ENCODE measurements at places on chromosomes 11 and 22.

GRCh38 chr11:30350384-30350783, 27.5 kb downstream of the ARL14EP start:
- no peak for DNase-seq

GRCh38 chr11:46275964-46276641, 1.4 kb upstream of the CREB3L1 start:
- DNase-seq, result no peak

DNA sequence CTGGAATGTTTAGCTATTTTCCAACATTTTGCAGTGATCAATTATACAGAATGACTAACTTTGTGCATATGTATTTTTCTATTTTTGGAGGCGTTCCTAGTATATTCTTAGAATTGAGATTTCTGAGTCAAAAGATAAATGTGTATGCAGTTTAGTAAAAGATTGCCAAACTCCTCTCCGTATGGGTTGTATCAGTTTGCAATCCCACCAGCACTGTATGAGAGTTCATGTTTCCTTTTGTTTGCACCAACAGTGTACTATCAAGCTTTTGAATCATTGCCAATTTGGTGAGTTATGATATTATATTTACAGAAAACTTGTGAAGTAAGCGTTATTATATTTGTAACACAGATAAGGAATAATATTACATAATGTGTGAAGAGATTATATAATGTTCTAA, 658.7 kb downstream of the JRKL start:
- DNase-seq, result no peak

GRCh38 chr11:126317756-126318573, 14.1 kb downstream of the DCPS start:
- no peak for DNase-seq

- DNase-seq, result no peak
Observed at GRCh38 chr11:73193251-73194033, 24.6 kb upstream of the P2RY2 start.

GRCh38 chr22:48433647-48434046, 1394.0 kb downstream of the BRD1 start:
- no peak for DNase-seq

DNA sequence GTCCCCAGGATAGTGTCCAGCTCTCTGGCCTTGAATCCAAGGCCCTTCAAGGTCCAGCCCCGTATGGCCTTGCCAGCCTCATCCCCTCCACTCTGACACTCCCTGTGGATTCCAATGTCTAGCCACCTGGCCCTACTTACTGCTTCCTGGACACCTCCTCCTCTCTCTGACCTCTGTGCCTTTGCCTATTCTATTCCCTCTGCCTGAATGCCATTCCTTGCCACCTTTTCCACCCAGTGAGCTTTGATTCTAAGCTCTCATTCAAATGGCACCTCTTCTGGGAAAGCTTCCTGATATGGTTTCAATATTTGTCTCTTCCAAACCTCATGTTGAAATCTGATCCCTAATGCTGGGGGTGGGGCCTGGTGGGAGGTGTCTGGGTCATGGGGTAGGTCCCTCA, 31.9 kb upstream of the TTLL12 start:
- DNase-seq, result no peak

GRCh38 chr11:117097014-117097388, 1.2 kb downstream of the SIK3 start:
- DNase-seq, result no peak

DNA sequence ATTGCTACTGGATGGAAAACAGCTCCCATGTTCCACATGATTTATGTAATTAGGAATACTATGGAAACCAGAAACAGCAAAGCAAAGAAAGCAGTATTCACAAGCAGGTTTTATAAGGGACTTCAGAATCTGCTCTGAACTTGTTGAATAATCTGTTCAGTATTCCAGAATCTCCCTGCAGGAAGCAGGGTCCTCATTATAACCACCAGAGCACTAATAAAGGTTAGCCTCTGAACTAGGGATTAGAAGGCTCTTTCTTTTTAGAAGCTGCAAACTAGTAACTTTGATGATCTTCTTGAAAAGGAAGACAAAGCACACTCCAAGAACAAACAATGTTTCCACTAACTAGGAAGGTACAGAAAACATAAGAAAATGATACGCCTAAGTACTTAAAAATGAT, 125.8 kb downstream of the DCDC1 start:
- no peak for DNase-seq

- no peak for DNase-seq
Observed at GRCh38 chr22:40388231-40388630, 17.8 kb downstream of the SGSM3 start.

DNA sequence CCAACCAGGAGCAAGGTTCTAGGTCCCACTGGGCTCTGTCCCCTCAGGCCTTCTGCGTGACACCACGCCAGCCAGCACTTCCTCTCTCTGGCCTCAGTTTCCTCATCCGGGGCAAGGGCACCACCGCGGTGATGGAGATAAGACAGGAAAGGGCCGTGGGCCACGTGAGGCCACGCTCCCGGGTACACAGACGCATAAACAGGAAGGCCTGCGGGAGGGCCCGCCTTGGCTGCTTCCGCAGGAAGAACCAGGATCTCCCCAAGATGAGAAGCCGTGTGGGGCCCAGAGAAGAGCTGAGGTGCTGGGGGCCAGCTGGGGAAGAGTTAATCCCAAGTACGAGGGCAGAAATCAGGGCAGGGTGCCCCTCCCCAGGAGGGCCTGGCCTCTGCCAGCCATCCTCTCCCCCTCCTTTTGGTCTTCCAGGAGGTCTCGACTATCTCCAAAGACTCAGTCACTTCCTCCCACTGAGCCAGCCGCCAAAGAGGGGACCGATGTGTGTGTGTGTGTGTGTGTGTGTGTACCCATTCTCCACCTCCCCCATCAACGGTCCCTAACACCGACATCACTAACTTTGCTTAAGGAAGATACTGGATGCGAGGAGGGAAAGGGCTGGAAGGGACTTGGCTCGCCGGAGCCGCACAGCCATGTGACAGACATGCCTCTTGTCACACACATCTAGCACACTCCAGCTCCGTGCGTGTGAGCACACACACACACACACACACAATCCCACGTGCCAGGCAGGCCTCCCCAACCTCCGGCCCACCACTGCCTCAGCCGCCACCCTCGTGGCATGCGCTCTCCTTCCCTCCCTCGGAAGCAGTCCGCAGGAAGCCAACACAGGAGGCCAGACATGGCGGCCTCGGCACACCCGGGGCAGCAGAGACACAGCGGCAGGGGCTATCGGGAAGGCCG, 1.4 kb downstream of the MFNG start:
- no peak for DNase-seq

DNA sequence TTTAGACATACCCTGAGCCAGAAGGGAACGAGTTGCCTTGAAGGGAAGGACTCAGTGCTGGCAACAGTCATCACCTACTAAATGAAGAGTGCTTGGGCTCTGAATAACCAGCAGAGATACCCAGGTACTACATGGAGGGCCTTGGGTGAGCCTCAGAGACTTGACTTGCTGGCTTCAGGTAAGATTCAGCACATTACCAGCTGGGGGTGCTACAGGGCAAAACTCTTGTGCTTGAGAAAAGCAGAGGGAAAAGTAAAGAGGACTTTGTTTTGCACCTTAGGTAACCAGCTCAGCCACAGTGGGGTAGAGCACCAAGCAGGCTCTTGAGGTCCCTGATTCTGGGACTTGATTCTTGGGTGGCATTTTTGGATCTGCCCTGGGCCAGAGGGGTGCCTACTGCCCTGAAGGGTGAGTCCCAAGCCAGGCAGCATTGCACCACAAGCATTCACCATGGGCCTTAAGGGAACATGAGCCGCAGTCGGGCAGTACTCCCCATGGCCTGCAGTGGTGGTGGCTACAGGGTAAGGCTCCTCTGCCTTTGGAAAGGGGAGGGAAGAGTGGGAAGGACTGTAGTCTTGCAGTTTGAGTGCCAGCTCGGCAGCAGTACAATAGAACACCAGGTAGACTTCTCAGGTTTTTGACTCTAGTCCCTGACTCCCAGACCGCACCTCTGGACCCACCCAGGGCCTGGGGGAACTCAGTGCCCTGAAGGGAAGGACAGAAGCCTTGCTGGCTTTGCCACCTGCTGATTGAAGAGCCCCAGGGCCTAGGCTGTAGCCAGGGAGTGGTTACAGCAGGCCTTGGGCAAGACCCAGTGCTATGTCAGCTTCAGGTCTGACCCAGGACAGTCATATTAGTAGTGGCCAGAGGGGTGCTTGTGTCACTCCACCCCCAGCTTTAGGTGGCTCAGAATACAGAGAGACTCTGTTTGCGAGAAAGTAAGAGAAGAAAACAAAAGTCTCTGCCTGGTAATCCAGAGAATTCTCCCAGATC, 22.7 kb upstream of the PLEKHA7 start:
- no peak for DNase-seq
